ENCODE measurements at places on chromosomes 4 and X.

DNA sequence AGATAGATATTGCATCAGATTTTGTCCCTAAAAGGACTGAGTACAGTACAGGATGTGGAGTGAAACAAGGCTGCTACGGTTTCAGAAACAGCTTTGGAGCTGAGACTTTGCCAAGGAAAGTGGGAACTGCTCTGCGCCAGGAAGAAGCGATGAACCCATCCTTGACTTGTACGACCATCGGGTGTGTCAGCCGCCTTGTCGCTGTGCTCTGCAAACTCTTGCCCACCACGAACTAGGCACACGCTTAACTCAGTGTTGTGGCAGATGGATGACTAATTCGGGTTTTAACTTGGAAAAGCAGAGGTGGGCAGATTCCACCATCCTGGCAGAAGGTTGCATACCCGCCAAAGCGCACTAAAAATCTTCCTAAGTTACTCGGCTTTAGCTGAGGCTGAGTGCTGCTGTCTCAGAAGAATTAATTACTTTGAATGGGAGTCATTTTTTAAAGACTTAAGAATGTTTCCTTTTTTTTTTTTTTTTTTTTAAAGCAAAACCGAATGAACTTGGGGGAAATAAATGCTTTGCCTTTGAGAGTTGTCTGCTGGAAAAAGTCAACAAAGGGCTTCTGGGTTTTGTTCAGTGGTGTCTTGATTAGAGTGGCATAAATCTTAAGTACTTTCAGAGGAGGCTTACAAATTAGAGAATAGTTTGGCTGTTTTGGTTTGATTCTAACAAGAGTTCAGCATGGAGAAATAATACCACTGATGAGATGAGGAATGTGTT lies 69.5 kb downstream of the SHROOM2 start:
- no peak for DNase-seq

DNA sequence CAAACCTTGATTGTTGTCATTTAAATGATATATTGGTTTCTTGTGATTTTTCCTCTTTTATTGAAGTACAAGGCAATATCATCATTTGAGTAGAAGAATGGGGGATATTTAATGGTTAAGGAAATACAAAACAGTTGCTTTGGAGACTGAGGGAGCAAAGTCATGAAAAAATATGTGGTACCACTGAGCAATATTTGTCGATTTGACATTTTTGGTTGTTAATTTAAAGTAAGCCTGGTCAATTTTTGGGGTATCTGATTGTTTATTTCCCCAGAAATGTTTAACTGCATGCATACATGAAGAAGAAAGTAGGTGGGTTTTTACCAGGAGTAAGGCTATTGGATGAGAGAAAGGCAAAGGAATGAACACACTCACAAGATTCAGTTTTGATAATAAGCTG lies 556.2 kb downstream of the TRAM1L1 start:
- no peak for DNase-seq

DNA sequence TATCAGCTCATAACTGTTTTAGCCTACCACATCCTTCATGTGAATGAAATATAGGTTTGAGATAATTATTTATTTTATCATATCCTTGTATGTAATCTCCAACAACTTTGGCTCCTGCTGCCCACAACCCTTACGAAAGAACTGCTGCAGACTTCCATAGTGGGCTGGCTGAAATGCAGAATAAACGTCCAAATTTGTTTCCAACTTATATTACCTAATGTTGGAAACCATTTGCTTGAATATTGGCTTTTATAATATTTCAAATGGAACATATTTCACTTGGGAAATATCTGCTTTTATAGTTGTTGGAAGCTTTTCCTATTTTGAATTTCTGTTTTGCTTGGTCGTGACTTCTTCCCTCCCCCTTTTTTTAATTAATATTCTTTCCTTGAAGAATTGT lies 45.0 kb upstream of the ITM2A start:
- DNase-seq: no peak

GRCh38 chrX:110142096-110142495 lies 139.2 kb downstream of the TMEM164 start:
- DNase-seq: no peak

- DNase-seq: no peak
Measured at GRCh38 chr4:70057651-70058050, 7.4 kb downstream of the HTN1 start.

All from T-helper 9 cell (primary cell).